Endothelial cell (in vitro differentiated cells): ENCODE measurements at places on chromosomes 5 and 9.

GRCh38 chr9:130912932-130913598 lies 16.5 kb upstream of the QRFP start:
- no peak for DNase-seq

DNA sequence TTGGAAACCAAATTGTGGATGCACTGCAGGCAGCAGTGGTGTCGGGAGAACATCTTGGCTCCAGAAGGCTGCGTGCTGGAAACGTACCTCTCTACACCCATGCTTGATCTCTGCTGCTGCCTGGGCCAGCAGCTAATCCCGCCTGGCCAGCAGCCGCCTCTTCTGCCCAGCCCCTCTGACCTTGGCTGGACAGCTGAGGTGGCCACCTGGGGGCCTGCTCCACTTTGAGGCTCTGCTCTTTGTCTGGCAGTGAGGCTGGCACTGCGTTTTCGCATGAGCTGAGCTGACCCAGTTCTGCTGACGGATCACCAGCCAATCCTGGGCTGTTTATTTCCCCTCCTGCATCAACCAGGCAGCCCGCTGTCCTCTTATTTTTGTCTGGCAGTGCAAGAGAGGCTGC lies 154.9 kb downstream of the TENT4A start:
- no peak for DNase-seq

- no peak for DNase-seq
Observed at GRCh38 chr9:71183251-71183650, 61.8 kb upstream of the TRPM3 start.

- no peak for DNase-seq
Observed at GRCh38 chr9:121711281-121711680, 59.8 kb downstream of the DAB2IP start.

DNA sequence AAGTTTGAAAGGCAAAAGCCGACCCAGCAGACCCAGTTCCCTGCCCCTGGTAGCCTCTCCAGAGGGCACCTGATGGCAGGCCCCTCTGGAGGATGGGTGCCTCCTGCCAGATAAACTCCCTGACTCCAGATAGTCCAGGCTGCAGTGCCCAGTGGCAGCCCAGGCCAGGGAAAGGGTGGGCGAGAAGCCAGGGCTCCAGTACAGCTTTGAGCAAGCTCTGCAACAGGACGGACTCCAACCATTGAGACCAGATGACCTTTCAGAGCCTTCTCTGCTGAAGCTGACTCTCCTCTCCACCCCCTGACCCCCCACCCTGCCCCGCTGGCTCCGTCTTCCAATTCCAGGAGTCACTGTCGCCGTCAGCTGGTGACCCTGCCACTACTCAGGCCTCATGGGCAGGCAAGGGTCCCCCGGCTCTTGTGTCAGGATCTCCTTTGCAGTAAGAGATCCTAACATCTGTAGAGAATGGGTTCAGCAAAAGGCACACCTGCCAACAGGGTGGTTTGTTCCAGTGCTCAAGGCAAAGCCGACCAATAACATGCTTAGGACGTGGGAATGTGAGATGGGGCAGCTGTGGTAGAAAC lies 15.5 kb upstream of the FCN1 start:
- DNase-seq, result no peak

GRCh38 chr9:124202447-124202971 lies 55.2 kb upstream of the NEK6 start:
- DNase-seq, result no peak

- no peak for DNase-seq
Observed at GRCh38 chr9:129852579-129852978, 17.3 kb downstream of the USP20 start.

- DNase-seq, result no peak
Observed at GRCh38 chr5:74375271-74375670, 265.3 kb downstream of the ENC1 start.
